Inflammatory macrophage treated with lipopolysaccharide for 4 hours (primary cell): ENCODE measurements at places on chromosomes 6 and 20.

- peak; percentile 85 for DNase-seq
Observed at GRCh38 chr6:106097411-106098231, 11.5 kb downstream of the PRDM1 start.

DNA sequence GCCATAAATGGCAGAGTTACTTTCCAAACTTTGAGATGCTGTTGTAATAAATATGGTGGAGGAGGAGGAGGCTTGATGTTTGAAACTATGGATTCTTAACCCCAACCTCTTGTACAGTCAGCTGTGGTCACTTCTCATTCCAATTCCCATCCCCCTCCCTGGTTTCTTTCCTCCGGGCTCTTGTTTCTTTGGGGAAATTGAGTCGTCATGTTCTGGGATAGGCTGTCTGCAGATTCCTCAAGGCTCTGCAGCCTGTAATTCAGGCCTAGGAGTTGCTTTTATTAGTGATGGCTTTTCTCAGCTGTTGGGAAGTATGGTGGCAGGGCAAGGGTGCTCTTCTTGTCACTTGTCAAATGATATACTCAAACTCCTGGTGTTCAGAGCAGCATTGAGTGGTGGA, 2.6 kb downstream of the PTK7 start:
- DNase-seq, result no peak

GRCh38 chr6:160328447-160328846, 19.7 kb upstream of the SLC22A3 start:
- no peak for DNase-seq

GRCh38 chr6:41432280-41432679, 96.9 kb downstream of the NCR2 start:
- no peak for DNase-seq

GRCh38 chr6:37174196-37174514, 4.2 kb downstream of the PIM1 start:
- DNase-seq, result no peak

DNA sequence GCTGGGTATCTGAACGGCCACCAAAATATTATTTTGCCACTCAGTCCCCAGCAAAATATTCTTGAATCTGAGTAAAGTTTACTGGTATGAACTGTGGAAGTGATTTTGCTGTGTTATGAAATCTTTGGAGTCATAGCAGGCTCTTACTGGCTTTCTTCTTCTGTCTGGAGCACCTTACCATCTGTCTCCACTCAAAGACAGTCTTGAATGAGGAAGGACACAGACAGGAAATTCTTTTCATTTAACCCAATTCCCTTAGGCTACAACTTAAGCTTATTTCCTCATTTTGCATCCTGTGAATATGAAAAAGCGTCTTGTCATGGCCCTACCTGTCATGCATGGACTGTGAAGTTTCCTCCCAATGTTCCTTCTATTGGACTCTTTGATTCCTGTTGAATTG, 24.7 kb downstream of the FNDC1 start:
- no peak for DNase-seq

DNA sequence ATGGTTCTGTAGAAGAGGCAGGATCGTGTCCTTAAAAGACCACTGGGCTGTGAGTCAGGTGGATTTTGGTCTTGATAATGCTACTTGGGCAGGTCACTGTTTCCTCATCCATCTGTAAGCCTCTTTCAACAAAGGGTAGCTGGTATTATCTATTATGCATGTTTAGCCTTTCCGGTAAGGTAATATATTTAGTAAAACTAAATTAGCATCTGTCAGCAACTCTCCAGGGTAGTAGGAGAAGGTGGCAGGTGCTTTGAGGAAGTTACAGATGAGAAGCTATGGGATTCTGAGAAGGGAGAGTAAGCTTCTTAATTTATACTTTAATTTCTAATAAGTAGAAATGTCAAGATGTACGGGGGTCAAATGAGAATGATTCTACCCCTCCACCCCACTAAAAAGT, 86.9 kb upstream of the TGM3 start:
- no peak for DNase-seq
